Stimulated activated CD4-positive, alpha-beta T cell treated with anti-CD3 and anti-CD28 coated beads, TNF-alpha, amount 100 ng/mL, for 1 hour (primary cell): ENCODE measurements at places on chromosomes 7 and 10.

GRCh38 chr10:27134371-27134770, 19.8 kb downstream of the YME1L1 start:
- no peak for DNase-seq

- no peak for DNase-seq
These were observed 33.0 kb upstream of the MICU1 start for GRCh38 chr10:72658696-72659400.

GRCh38 chr10:78672918-78673317, 395.8 kb upstream of the ZMIZ1 start:
- DNase-seq: no peak

GRCh38 chr10:129511758-129512157, 44.7 kb downstream of the MGMT start:
- DNase-seq: no peak

- no peak for DNase-seq
These were observed 89.3 kb downstream of the ICA1 start for GRCh38 chr7:8172372-8173354.

GRCh38 chr7:2544541-2545188, 10.7 kb downstream of the BRAT1 start:
- DNase-seq: no peak

DNA sequence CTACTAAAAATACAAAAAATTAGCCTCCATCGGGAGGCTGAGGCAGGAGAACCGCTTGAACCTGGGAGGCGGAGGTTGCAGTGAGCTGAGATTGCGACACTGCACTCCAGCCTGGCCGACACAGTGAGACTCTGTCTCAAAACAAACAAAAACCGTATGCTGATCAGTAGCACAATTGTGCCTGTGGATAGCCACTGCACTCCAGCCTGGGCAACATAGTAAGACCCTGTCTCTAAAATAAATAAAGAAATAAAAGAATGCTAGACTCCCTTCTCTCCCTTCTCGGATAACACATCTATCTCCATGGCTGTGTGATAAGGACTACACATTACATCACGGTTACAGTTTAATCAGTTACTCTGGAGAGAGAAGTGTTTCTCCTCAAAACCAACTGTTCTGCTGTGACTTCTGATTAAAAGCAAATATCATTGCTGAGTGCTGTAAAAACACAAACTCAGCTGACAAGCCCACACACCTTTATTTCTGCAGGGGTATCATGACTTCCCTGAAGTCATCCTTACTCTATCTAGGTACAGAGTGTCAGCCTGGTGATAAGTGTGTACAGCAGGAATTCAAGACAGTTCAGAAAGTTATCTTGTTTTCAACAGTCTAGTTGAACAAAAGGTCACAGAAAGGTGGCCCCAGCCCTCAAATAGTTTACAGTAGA, 5.3 kb upstream of the ARHGAP19 start:
- DNase-seq: no peak

GRCh38 chr7:8371742-8372141, 61.7 kb upstream of the NXPH1 start:
- DNase-seq: no peak

GRCh38 chr7:80413383-80413945, 98.4 kb downstream of the GNAT3 start:
- no peak for DNase-seq

GRCh38 chr10:90968328-90969081, 47.6 kb upstream of the ANKRD1 start:
- DNase-seq: no peak

DNA sequence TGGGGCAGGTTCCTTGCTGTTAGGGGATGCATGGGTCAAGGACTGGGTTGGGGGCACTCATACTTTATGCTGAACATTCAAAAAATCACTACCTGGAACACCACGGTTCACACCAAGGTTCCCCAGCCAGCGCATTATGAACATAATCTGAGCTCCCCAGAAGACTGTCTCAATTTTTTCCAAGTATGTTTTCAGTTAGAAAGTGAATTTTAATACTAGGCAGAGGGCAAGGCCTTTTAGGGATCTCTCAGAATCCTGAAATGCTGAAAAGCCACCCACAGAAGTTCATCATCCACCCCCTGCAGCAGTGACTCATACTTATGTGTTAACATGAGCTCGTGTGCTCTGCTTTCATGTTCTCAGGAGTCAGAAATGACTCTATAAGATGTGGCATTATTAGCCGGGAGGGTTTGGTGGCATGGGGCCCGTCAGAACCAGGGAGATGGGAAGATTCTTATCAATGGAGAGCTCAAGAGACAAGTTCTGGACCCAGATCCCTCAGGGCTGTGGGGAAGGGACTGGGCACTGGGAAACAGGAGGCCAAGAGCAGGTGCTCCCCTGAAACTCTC, 185.2 kb upstream of the ITGB1 start:
- DNase-seq: no peak

GRCh38 chr10:132827423-132827789, 41.5 kb upstream of the NKX6-2 start:
- DNase-seq: no peak

DNA sequence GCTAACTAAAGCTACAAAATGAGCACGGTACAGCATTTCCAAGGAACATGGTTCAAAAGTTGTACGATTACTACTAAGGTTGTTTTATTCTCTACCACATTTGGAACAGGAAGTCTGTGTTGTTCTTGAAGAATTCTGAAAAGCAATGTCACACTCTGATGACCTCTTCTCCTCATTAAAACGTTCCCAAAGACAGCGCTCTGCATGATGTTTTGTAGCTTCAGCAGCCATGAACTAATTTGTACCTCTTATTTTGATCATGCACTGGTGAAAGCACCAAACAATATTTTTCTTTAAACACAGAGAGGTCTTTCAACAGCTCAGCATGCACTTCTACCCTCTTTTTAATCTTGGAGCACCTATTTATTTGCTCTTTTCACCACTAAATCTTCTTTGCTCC, 75.0 kb upstream of the TES start:
- DNase-seq: no peak

DNA sequence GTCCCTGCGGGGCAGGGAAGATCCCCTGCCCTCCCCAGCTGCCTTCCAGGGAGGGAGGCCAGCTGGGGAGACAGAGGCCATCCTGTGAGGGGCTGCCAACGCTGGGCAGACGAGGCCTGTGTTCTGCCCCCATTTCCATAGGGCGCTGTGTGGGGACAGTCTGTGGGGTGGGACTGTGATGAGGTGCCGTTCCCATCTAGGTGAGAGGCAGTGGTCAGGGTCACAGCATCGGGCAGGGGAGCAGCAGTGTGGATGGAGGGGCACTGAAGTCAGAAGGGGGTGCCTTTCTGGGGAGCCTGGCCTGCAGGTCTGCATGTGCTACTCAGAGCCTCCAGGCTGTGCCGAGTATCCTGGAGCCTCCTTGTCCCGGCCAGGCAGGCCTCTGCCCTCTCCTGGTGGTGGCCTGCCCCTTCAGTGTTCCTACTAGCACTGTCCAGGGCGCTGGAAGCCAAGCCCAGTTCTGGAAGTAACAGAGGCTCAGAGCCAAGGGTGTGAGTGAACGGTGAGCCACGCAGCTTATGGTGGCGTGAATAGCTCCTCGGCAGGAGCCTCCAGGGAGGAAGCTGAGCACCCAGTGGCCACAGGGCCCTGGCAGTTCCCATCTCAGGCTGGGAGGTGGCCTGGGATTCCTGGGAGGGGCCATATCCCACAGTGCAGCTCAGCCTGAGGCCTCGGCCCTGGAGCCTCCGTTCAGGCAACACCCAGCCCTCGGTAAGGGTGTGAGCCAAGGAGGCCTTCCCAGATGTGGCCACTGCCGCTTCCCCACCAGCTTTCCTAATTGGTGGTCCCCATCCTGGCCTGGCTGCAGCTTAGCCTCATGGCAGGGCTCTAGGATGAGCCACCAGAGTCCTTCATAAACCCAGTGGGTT, 23.3 kb upstream of the CSGALNACT2 start:
- no peak for DNase-seq
